Activated T-cell treated with anti-CD3 and anti-CD28 coated beads, Interleukin-2, amount 50 U/mL, for 4 hours (primary cell): ENCODE measurements at places on chromosomes 4 and X. TPM values are rescaled to one million over a fixed set of nuclear protein-coding genes. Genes with fewer than 3 reads are reported as not detected.

GRCh38 chrX:19360903-19361302, 17.2 kb downstream of the PDHA1 start:
- no peak for DNase-seq

The TMPRSS11F gene
- not detected for total RNA-seq

DNA sequence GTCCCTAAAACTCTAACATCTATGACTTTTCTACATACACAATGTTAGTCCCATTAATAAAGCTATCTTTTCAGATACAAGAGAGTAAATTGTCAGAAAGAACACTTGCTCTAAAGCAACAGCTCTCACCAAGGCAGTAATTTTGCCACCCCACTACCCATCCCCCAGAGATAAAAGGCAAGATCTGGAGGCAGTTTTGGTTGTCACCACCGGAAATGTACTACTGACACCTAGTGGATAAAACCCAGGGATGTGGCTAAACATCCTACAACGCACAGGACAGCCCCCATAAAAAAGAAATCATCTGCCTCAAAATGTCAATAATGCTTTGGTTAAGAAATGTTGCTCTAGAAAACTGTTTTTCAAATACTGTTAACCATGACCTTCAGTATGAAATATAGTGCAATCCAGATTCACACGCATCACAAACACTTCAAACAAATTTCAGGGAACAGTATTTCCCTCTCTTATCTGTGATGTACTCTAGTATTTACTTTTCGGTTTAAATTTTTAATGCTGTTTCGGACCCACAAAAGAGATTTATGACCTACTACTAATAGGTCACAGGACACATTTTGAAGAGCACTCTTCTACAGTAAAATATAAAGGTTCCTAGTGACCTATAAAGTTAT, 5.1 kb downstream of the FBXL5 start:
- peak; percentile 41 for DNase-seq

DNA sequence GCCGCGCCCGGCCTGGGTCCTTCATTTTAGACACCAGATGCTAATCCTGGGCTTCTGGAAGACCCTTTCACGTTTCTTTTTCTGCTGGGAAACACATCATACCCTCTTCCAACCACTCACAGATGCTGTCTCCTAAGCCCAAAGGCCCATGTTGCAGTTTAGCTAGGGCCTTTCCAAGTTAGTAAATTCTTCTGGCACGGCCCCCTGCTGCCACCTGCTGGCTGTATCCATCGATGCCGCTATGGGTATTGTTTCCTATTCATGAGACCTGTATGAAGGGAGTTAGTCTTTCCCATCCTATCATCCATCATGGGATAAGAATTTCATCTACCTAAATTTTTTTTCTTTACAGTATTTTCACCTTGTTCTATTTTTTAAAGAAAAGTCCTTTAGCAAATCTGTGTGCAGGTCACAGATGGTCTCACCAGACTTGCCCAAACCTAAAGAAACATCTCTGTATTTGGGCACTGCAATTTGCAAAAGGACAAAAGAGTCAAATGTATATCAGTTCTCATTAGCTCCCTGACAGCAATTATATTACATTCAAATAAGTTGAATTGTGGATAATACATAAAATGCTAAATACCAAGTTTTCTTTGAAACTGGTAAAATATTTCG, 37.8 kb upstream of the SLC9A7 start:
- peak; percentile 62 for DNase-seq

The XPNPEP2 gene
- 0.05 TPM for total RNA-seq

The GPR143 gene
- total RNA-seq, result not detected

The MAGEA11 gene
- total RNA-seq, result not detected

The CTAG1A gene
- not detected for total RNA-seq

The ARL13A gene
- total RNA-seq, result not detected

The FSTL5 gene
- total RNA-seq, result not detected

The DUSP21 gene
- not detected for total RNA-seq

DNA sequence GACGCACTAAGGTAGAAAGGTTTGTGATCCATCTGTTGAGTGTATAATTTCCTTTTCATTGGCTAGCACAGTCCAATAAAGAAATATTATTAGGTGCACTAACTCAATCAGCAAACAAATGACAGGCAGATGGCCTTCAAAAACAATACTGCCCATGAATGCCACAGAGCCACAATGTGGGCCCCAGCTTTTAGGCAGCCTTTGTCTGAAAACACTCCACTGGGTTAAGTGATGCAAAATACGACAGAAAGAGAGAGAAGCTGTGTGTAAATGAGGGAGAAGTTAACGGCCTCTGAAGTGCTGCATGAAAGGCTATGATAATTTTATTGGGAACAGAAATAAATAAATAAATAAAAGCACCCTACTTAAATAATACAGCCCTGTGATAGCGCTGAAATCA, 274.6 kb downstream of the NKX6-1 start:
- DNase-seq, result no peak

DNA sequence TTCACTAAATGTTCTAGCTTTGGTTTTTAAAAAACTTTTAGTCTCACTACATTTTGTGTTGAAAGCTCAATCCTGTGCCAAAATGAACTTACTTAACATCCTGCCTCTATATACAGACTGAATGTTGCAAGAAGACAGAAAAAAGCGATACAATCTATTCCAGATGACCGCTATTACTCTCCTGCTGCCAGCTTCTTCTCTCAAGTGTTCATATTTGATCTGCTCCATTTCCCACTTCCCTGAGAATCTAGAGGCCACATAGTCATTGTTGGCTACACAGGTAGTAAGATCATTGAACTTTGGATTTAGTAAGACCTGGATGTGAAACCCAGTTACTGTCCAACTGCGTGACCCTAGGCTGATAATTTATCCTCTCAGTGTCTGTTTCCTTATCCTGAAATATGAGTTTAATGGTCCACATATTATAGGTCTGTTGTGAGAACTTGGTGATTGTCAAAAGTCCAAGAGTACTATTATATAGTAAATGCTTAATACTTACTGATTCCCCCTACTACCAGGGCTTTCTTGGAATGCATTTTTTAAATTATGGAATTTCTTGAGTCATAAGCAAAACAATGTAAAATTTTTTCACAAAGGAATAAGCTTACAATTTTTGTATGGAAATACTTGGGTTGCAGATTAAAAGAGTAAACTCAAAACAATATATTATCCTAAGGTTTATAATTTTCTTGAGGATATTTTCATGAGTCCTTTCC, 976.8 kb upstream of the ADGRL3 start:
- DNase-seq, result no peak

The ZIC3 gene
- not detected for total RNA-seq

GRCh38 chr4:78014889-78015886, 41.9 kb upstream of the FRAS1 start:
- DNase-seq, result no peak

DNA sequence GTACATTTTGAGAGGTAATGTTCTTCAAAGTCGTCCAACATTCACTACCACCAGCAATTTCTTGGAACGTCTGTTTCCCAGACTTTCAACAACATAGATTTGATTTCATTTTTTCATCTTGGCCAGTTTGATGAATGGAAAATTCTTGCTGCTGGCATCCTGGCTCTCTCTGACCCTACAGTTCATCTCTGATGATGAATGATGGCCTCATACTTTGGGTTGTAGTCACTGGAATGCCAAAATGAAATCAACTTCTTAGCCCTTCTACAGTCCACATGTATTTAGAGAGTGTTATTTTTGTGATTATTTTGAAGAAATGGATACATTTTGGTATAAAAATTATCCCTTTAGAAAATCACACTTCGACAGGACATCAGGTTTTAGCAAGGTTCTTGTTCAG, 8.8 kb downstream of the CHST7 start:
- no peak for DNase-seq

GRCh38 chrX:127466211-127466610, 586.0 kb downstream of the ACTRT1 start:
- DNase-seq, result no peak

GRCh38 chr4:16067515-16067914, 16.3 kb downstream of the PROM1 start:
- no peak for DNase-seq

GRCh38 chrX:53323196-53323595, 41.8 kb upstream of the IQSEC2 start:
- no peak for DNase-seq

DNA sequence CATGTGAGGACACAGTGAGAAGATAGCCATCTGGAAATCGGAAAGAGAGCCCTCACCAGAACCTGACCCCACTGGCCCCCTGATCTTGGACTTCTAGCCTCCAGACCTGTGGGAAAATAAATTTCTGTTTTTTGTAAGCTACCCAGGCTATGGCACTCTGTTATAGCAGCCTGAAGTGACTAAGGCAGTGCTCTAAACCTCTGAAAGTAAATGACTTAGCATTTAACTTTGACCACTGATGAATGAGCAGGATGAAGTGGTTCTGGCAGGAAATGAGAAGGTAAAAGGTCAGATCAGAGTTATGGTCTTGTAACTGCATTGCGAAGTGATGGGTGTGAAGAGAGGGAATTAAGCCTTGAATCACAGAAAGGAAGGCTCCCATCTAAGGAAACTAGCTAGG, 17.0 kb downstream of the GPAT3 start:
- DNase-seq, result no peak

DNA sequence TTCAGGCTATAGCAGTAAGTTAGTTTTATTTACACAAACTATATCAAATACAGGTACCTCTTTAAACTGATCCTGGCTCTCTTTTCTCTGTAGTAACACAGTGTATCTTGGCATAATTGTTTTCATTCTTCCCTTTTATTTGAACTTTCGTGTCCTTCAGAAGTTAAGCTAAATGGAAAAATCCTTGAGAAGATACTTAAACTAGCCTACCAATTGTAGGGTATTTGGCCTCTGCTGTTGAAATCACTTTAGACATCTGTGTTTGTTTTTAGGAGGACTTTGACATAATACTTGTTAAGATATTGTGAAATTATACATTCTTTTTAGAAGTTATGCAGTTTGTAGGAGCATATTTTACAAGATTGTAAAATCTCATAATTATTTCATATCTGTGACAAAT, 90.3 kb upstream of the GK2 start:
- DNase-seq, result no peak

The BMP3 gene
- total RNA-seq, result not detected

The GSPT2 gene
- total RNA-seq, result 8.2 TPM

DNA sequence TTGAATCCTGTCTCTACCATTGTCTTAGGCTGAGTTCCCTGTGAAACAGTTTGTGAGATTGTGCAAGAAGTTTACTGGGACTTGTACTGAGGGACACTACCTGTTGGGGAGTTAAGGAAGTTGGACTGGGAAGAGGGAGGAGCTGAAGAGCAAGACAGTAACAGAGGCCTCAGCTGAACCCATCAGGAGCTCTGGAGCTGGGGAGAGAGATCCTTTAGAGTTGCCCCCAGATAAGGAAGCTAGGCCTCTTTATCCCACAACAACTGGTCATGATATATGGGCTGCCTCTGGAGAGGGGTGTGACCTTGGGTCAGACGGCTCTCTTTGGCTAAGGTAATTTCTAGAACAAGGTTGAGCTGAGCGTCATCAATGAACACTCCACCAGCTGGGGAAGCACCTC, 137.8 kb upstream of the SLC4A4 start:
- no peak for DNase-seq

The BST1 gene
- total RNA-seq, result 0.41 TPM

DNA sequence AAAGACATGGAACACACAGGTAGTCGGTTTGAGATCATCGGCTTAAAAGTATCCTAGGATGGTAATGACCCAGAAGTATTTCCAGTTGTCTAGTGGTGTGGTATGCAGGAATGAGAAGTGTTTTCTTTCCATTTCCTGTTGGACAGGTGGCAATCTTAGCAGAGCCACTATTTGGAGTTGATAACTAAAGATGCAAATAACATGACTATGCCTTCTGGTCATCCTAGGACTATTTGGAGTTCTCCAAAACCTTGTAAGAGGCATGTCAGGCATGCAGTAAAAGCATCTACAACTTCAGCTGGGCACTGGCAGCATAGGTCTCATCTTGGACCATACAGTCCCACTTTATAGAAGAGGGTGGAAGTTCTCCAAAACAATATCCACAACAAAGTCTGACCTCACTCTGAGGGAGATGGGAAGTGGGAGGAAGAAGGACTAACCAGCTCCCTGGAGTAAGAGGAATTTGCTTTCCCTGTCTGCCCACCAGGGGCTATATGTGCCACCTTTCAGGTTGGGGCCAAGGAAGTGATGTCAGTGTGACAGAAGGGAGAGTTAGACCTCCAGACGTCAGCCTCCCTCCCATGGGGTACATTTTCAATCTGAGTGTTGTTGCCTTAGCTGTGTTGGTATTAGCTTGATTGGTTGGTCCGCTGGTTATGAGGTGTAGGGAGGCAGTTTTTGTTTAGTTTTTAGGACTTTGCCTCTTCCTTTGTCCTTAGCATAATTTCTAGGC, 101.2 kb upstream of the MYOZ2 start:
- no peak for DNase-seq

GRCh38 chrX:32520789-32521188, 690.6 kb downstream of the DMD start:
- DNase-seq, result no peak
